ENCODE measurements at places on chromosomes 5 and 9.

DNA sequence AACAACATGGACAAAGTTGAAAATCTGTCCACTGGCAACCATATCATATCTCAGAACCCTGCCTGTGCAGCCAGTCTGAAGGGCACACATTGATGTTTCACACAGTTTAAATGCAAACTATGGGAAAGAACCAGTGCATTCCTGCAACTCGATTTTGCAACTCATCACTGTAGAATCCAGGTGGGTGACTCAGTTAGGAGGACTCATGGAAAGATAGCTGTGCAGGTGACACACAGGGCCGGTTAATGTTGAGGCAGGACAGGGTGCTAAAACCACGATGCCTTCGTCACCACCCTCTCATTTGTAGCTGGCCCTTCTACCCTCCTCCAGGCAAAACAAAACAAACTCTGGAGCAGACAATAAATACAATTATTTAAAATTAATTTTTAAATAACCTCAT is 62.8 kb downstream of the TLE1 start:
- H3K4me3 ChIP-seq = no peak overlapping the region
- H3K4me1 ChIP-seq = peaks cover 26% of the 10 kb centered on the region
- H3K36me3 ChIP-seq = peaks cover 36% of the 10 kb centered on the region
- H3K27me3 ChIP-seq = no peaks in the 10 kb centered on the region
- H3K27ac ChIP-seq = no peak overlapping the region

DNA sequence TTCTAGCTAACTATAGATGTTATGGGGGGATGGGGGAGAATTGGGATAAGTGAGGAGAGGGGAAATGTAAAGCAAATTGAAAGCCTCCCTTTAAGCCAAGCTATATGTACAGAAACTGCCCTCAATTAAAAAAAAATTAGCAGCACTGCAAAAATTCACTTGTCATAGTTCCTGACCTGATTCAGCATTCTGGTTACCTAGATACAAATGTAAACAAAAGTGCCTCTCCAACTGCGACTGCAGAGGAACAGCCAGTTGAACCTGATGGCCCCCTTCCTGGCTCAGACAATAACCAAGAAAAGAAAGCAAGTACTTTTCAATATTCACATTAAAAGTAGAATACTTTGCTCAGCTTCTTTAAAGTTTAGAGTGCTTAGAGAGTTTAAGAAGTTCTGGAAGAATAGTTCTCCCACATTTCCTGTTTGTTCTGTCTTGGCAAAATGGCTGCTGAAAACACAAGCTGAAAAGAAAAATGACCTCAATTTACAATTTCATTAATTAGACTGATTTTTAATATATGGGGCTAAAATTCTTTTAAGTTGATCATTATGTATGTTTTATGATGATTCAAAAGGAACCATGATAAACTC is 1.5 kb downstream of the FAM81B start:
- H3K36me3 ChIP-seq = no peaks in the 10 kb centered on the region
- H3K27ac ChIP-seq = no peak overlapping the region
- DNase-seq = no peak

DNA sequence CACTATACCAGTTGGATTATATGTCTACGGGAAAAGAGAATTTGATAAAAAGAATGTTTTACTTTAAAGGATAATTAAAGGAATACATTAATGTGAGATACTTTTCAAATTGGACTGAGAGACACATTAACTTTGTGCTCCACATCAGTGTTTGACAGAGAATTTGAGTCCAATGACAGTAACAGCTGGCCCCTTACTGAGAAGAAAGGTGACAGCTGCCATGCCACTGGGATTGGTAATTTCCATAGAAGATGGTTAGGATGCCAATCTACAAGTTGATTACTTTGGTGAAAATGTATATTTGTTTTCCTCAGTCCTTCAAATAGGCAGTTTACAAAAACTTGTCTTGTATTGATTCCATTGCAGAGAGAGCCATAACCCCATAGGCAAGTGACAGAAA is 578.4 kb downstream of the SLCO4C1 start:
- no peak overlapping the region for H3K27ac ChIP-seq
- no peaks in the 10 kb centered on the region for H3K27me3 ChIP-seq
- no peaks in the 10 kb centered on the region for H3K4me1 ChIP-seq
- no peaks in the 10 kb centered on the region for H3K36me3 ChIP-seq
- H3K4me3 ChIP-seq = no peak overlapping the region

DNA sequence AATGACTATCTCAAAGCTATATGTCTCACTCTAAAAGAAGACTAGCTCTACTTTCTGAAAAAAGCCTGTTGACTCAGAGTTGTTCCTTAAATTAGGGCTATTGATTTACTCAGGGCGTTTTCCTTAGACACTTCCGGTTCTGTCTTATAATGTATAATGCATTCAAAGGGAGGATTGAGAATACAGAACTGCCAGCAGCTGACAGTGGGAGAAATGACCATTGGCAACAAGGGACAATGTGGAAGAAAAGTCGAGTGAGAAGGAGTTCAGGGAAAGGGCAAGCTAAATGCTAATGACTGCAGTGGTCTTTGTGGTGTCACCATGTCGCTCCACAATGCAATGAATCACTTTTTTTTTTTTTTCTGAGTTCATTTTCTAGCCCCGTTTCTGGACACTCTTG is 65.7 kb upstream of the ANKH start:
- peaks cover 61% of the 10 kb centered on the region for H3K27me3 ChIP-seq
- no peak for DNase-seq
- H3K36me3 ChIP-seq = peaks cover 3% of the 10 kb centered on the region
- no peak overlapping the region for H3K27ac ChIP-seq

GRCh38 chr9:106731910-106732309 is 131.1 kb upstream of the ZNF462 start:
- H3K27ac ChIP-seq = no peak overlapping the region
- no peaks in the 10 kb centered on the region for H3K27me3 ChIP-seq
- H3K4me3 ChIP-seq = no peak overlapping the region
- no peaks in the 10 kb centered on the region for H3K36me3 ChIP-seq
- no peaks in the 10 kb centered on the region for H3K4me1 ChIP-seq

DNA sequence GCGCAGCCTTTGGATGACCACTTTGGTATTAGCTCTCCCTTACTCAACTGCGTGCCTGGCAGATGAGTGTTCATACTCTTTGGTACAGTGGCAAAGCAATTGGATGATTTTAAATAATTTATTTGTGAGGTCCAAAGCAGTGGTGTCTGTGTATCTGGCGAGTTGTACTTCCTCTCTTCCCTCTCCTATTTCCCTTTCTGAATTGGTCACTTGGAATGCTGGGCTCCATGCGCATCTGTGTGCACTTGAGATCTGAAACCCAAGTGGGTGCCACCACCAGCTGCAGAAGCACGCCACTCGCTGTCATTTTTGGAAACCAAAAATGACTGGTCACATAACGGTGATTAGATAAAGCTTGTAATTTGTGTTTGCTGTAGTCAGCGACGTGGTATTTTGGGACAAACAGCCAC is 386.0 kb upstream of the KLF4 start:
- H3K36me3 ChIP-seq = no peaks in the 10 kb centered on the region
- DNase-seq = no peak
- no peak overlapping the region for H3K4me3 ChIP-seq

GRCh38 chr5:115758356-115758755 is 58.1 kb downstream of the CDO1 start:
- DNase-seq = no peak
- H3K27ac ChIP-seq = no peak overlapping the region
- H3K27me3 ChIP-seq = peaks cover 7% of the 10 kb centered on the region
- H3K36me3 ChIP-seq = no peaks in the 10 kb centered on the region
- no peaks in the 10 kb centered on the region for H3K4me1 ChIP-seq

GRCh38 chr9:125932012-125932411 is 184.8 kb downstream of the PBX3 start:
- H3K36me3 ChIP-seq = peaks cover 2% of the 10 kb centered on the region
- peaks cover 9% of the 10 kb centered on the region for H3K4me1 ChIP-seq
- H3K4me3 ChIP-seq = no peak overlapping the region
- H3K27me3 ChIP-seq = no peaks in the 10 kb centered on the region
- no peak for DNase-seq
- H3K27ac ChIP-seq = peak overlapping the region; percentile 66

- no peaks in the 10 kb centered on the region for H3K36me3 ChIP-seq
- H3K27ac ChIP-seq = no peak overlapping the region
- H3K27me3 ChIP-seq = no peaks in the 10 kb centered on the region
- H3K4me3 ChIP-seq = no peak overlapping the region
- DNase-seq = no peak
Measured at GRCh38 chr5:89299998-89300397, 417.0 kb upstream of the MEF2C start.

DNA sequence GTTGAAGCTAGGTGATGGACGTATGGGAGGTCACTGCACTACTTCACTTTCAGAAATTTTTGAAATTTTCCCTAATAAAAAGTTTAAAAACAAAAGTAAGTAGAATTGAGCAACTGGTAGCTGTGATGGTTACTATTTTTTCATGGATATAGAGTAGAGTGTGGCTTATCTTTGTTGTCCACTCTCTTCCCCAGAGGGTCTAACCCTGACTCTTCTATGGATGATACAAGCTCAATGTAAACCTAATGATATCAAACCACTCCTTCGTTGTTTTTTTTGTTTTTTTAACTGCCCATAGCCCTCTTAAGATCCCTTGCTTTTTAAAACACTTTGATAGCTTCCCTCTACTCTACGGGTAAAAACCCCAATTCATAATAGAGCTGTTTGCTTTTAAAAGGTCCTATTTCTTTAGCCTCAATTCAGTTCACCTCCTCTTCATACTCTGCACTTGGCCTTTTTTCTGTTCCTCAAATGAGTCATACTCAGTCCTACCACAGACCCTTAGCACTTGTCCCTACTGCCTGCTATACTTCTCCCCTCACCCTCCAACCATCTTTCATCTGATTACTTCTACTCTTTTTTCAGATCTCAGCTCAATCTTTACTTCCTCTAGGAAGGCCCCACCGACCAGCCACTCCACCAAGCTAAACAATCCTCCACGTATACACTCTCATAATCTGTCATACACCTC is 2.6 kb downstream of the HDAC3 start:
- no peak overlapping the region for H3K27ac ChIP-seq
- H3K36me3 ChIP-seq = peaks cover 17% of the 10 kb centered on the region
- no peaks in the 10 kb centered on the region for H3K27me3 ChIP-seq
- H3K4me3 ChIP-seq = no peak overlapping the region

DNA sequence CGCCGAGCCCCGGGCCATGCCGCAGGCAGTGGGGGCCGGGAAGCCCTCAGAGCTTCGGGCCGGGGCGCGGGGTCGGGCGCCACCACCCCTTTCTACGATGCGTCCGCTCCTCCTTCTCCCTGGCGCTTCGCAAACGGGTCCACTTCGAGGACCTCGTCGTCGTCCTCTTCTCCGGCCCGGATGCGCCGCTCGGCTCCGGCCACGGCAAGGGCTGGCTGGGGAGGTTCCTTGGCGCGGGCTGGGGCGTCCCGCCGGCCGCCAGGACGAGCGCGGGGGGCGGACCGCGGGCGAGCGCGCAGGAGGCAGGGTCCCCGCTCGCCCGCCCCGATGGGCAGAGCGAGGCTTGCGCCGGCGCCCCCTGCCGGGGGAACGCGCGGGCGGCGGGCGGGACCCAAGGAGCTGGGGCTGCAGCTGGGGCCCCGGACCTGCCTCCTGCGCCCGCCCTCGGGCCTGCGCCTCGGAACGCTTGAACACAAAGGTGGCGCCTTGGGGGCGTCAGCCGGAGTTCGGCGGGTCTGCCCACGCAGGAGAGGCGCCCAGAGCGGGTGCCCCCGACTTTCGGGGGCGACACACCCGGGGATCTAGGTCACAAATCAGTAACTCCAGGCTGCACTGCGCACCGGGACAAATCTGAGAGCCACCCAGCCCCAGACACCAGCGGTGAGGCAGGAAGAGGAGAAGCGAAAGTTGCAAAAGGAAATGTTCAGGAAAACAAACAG is at the start of gene ROR2:
Gene ROR2 (minus strand): TSS at position 283 of the 719 bp plus-strand sequence.
- DNase-seq = peak; percentile 95
- H3K4me1 ChIP-seq = peaks cover 54% of the 10 kb centered on the region
- no peaks in the 10 kb centered on the region for H3K36me3 ChIP-seq
- H3K4me3 ChIP-seq = peak within 1 kb of the TSS; percentile 87

DNA sequence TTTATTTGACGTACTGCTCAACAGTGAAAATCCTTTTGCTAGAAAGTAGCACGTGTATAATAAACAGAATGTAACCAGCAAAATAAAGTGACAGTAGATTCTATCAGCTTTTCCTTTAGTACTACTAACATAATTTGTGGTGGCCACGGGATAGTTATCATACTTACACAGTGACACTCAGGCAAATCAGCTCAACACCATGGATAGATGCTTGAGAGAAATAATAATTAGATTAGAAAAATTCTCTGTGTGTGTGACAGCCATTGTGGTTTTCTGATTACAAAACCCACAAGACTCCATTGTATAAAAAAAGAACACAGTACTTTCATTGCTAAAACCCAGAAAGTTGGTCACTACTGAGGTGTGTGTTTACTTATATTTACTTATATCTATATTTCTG is 101.1 kb downstream of the MUSK start:
- no peak overlapping the region for H3K27ac ChIP-seq
- H3K36me3 ChIP-seq = peaks cover 4% of the 10 kb centered on the region
- peaks cover 21% of the 10 kb centered on the region for H3K4me1 ChIP-seq
- no peak overlapping the region for H3K4me3 ChIP-seq
- H3K27me3 ChIP-seq = no peaks in the 10 kb centered on the region
- no peak for DNase-seq

DNA sequence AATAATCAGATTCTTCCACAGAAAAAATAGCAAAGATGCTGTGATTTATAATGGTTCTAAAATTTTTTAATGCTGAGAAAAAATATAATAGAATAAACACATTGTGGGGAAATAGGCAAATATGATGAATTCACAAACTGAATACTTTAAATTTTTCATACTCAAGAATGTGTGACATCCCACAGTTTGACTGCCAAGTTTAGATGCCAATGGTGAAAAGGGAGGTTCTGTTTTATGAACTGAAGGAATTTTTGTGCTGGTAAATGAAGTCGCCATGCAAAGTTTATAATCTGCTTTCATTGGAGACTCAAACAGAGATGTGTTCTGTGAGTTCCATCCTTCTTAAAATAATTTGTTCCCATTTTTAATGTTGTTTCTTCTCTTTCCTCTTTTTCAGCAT is 367.5 kb upstream of the ADAMTS16 start:
- H3K36me3 ChIP-seq = no peaks in the 10 kb centered on the region
- peak overlapping the region; percentile 85 for H3K27ac ChIP-seq
- DNase-seq = no peak
- no peak overlapping the region for H3K4me3 ChIP-seq
- H3K27me3 ChIP-seq = no peaks in the 10 kb centered on the region
- peaks cover 35% of the 10 kb centered on the region for H3K4me1 ChIP-seq

DNA sequence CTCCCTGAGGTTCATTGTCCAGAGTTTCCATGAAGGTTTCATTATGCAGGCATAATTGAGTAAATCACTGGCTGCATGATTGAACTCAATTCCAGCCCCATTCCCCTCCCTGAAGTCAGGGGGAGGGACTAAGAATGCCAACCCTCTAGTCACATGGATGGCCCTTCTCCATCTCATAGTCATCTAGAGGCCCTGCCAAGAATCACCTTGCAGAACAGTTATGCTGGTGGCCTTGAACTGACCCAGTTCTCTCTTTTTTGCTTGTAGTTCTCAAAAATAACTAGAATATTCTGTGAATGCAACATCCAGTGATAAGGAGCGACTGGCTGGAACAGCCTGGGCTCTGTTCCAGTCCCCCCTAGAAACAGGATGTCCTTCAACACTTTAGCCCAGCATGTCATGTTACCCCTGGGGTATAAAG is 31.7 kb downstream of the SLC35A4 start:
- no peak for DNase-seq
- H3K4me1 ChIP-seq = no peaks in the 10 kb centered on the region
- H3K4me3 ChIP-seq = no peak overlapping the region
- H3K27ac ChIP-seq = no peak overlapping the region
- H3K36me3 ChIP-seq = no peaks in the 10 kb centered on the region
- H3K27me3 ChIP-seq = peaks cover 25% of the 10 kb centered on the region

- H3K4me1 ChIP-seq = no peaks in the 10 kb centered on the region
- H3K4me3 ChIP-seq = no peak overlapping the region
- no peak for DNase-seq
- H3K36me3 ChIP-seq = no peaks in the 10 kb centered on the region
- peaks cover 62% of the 10 kb centered on the region for H3K27me3 ChIP-seq
- no peak overlapping the region for H3K27ac ChIP-seq
Measured at GRCh38 chr5:133618141-133618540, 5.8 kb upstream of the FSTL4 start.
